Ascending aorta (tissue), 2 donors: ENCODE measurements at places on chromosomes 12 and 14.

GRCh38 chr14:23316300-23316699 lies 5.0 kb upstream of the PABPN1 start:
- no peaks in the 10 kb centered on the region for H3K27me3 ChIP-seq
- H3K36me3 ChIP-seq, result peaks cover 2% of the 10 kb centered on the region
- H3K4me3 ChIP-seq, result no peak overlapping the region

GRCh38 chr14:79708426-79709388 lies 502.6 kb downstream of the DIO2 start:
- no peak overlapping the region for H3K4me3 ChIP-seq

- peak within 1 kb of the TSS; percentile 33 for H3K4me3 ChIP-seq
- H3K36me3 ChIP-seq, result no peaks in the 10 kb centered on the region
Observed at GRCh38 chr12:9760699-9761418, at the start of gene CD69. Gene CD69 (minus strand): TSS chr12:9760901. CDS start chr12:9760820, 81 bp downstream.

DNA sequence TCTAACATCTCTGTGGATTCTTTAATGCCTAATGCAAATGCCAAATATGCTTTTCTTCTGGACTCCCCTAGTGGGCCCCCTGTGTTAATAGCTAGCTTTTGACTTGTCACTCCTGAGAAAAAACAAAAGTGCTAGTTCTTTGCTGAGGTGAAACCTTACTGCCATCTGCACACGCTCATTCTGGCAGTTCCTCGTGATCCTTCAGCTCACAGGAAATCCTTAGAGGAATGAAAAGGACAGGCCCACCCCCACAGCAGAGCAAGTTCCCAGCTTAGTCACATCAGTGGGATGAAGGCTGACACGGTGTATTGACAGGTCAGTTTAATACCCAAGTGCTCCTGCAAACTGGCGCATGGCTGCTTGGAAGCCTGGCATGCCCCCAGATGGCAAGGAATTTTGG lies 165.1 kb upstream of the ATP2B1 start:
- H3K4me3 ChIP-seq, result no peak overlapping the region
- no peaks in the 10 kb centered on the region for H3K4me1 ChIP-seq
- no peaks in the 10 kb centered on the region for H3K27me3 ChIP-seq
